ENCODE measurements at places on chromosomes 12 and 14. TPM values are rescaled to one million over a fixed set of nuclear protein-coding genes. Genes with fewer than 3 reads are reported as not detected.

DNA sequence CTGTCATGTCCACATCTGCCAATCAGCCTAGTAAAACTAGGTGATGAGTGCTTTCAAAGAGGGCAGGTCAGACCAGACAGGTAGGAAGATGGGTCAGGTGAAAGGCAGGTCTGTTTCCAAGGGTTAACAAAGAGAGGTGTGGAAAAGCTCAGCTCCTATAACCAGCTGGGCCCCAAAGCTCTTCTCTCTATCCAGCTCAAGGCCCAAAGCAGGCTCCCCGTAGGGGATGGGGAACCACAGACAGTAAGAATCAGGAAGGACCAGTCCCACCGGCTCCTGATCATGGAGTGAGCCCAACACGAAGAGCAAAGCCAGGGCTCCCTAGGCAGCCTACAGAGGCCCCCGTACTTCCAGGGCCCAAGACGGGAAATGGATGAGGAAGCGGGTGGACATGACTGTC, 83.2 kb downstream of the TTC9 start:
- DNase-seq: no peak

GALNT6 gene
- 10.4 TPM for total RNA-seq

LMNTD1 gene
- not detected for total RNA-seq

ISM2 gene
- total RNA-seq: 0.72 TPM

GRCh38 chr14:39034481-39035296, 68.3 kb downstream of the SEC23A start:
- DNase-seq: no peak

EPYC gene
- not detected for total RNA-seq
